ENCODE measurements at places on chromosomes 3 and 15. TPM values are rescaled to one million over a fixed set of nuclear protein-coding genes. Genes with fewer than 3 reads are reported as not detected.

The MYO5C gene
- total RNA-seq: 22.3 TPM

The PP2D1 gene
- total RNA-seq: not detected

The PRR20G gene
- total RNA-seq: not detected

The RASGRP1 gene
- total RNA-seq: 2.5 TPM

- DNase-seq: no peak
These were observed 27.1 kb upstream of the VPS8 start for GRCh38 chr3:184784731-184785500.

GRCh38 chr15:26888761-26889160, 21.9 kb downstream of the GABRA5 start:
- no peak for DNase-seq

- no peak for DNase-seq
These were observed 190.7 kb downstream of the RORA start for GRCh38 chr15:61038387-61038786.

DNA sequence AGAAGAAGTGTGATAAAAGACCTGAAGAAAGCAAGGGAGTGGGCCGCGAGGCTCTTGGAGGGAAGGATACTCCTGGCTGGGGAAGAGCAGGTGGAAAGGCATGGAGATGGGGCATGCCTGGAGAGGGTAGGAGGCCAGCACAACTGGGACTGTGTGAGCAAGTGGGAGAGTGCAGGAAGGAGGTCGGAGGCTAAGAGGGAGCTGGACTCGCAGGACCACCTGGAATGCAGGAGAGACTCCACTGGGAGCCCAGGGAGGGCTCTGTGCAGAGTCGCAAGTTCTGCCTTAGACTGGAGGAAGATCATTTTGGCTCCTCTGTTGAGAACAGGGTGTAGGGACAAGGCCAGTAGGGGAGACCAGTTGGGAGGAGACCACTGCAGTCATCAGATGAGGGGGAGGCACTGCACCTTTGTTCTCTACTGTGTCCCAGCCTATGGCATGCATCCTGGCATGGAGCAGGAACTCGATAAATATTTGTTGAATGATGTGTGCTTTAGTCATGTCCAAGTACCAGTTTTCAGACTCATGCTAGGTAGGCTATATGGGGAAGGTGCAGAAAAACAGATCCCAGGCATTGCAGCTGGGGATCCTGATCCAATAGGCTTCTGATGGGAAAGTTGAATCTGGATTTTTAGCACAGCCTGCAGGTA, 13.7 kb downstream of the FAM107A start:
- DNase-seq: no peak

- DNase-seq: no peak
These were observed 33.5 kb downstream of the NEDD4 start for GRCh38 chr15:55959744-55960447.

DNA sequence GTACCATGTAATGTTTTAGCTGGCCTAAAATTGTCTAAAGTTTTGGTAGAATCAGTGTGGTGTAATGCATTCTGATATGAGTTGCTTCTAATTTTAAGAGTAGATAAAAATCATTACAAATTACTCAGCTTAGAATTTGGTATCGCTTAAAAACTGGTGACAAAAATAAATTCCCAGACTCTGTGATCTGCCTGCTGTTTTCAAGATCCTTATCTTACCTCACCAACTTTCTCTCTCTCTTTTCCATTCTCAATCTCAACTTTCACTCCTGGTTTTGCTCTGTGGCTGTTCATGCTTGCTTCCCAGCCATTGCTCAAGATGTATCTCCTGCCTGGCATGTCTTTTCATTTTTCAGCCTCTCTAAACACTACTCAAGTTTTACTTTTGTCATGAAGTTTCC, 45.7 kb downstream of the TCF12 start:
- DNase-seq: no peak

DNA sequence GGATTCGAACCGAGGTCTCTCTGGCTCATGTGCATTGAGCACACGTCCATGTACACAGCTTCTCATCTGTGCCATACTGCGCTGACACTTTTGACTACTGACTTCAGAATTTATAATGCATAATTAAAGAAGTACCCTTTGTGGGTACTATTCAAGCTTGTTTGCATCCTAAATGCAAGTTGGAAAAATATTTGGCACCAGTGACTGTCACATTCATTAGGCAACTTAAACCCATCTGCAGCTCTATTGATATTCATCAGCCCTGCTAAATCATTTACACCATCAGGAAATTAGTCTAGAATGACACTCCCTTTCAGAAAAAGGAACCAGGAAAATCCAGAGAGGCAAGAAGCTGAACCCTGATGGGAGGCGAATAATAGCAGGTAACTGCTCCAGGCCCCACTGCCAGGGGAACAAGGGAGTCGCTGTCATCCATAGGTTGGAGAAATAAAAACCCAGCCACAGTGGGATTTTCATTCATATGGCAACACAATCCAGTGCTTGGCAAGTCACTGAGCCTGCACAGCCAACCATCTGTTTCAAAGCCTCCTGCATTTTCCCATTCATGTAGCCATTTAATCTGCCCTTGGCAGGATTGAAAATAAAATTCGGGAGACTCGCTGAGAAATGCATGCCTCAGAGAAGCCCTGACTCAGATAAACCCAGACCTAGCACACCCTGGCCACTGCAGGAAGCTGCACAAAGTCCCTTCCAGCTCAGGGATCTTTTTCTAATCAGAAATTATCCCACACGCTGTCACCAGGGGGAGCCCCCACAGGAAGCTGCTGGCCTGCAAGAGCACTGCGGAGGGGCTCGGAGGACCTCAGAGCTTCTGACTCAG, 103.0 kb upstream of the VEPH1 start:
- DNase-seq: peak; percentile 83

DNA sequence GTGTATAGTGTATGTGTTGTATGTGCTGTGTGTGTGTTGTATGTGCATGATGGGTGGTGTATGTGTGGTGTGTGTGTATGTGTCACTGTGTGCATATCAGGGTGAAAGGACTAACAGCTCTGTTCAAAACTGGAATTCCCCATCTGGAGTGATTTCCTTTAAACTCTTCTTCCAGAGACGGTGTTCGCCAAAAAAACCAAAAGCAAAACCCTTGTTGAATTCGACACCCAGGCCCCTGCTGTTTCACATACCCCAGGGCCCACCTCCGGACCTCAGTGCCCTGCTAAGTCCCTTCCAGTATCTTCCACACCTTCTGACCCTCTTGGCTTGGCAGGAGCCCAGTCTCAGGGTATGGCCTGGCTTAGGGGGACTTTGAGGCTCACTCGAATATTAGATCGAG, 44.9 kb upstream of the SEC13 start:
- no peak for DNase-seq

GRCh38 chr15:66760968-66761725, 59.1 kb downstream of the SMAD6 start:
- no peak for DNase-seq
